ENCODE measurements at places on chromosomes 1 and 21.

GRCh38 chr1:29202584-29203340 is 21.1 kb upstream of the SRSF4 start:
- peak; percentile 76 for DNase-seq

- no peak for DNase-seq
Observed at GRCh38 chr1:161720422-161720821, 922 bp upstream of the FCRLB start.

DNA sequence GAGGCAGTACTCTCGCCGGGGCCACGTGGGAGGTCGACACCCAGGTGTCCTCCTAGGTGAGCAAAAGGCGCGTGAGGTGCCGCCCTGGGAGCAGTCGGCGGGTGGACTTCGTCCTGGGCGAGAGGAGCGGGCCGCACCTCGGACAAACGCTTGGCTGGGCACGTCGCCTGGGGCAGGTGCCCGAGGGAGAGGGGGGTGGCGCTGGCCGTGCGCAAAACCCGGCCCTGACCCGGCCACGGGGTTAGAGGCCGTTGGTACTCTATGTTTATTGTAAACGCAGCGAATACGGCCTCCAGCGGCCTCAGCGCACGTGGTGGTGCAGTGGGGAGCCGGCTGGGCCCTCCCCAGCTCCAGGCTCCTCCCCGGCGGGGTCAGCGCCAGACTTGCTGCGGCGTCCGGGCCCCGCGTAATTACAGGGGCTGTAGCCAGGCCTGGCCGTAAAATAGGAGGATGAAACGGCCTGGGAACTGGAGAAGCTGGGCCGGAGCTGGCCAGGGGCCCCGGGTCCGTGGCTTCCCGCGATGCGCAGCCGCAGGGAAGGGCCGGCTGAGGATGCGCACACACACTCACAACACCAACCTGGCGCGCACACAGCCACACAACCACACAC is 1.6 kb upstream of the EFNA1 start:
- no peak for DNase-seq

GRCh38 chr1:81699234-81699633 is 101.5 kb upstream of the ADGRL2 start:
- no peak for DNase-seq

DNA sequence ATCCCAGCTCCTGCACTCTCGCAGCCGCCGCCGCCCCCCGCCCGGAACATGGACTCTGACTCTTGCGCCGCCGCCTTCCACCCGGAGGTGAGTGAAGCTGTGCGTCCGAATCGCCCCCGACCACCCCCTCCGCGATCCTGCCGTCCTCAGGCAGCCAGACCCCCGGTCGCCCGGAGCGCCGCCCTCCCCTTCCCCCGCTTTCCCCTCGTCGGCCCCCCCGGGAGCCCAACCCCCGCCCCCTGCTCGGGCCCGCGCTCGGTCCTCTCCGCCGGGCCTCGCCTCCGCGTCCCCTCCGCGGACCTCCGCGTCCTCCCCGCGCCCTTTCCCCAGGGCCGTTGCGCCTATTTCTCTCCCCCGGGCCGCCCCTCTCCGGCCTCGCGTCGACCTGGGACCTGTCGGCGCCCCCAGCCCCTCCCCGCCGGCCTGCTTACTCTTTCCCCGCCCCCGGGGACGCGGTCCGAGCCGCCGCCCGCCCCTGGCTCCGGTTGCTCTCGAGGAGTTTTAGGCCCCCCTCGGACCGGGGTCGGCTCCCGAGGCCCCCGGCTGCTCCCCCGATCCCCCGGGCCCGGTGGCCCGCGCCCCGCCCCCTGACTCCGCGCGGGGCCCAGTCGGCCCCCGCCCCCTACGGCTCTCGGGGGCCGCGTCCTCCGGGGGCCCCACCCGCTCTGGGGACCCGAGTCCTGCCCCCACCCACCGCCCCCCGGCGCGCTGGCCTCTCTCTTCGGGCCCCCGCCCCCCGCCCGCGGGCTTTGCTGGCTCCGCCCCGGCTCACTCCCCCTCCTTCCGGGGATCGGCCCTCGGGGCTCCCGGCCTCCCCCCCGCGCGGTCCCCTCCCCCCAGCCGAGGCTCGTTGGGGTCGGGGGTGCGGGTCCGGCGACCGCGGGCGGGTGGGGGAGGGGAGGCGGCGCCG is 743 bp downstream of the PHF13 start:
- peak; percentile 89 for DNase-seq

DNA sequence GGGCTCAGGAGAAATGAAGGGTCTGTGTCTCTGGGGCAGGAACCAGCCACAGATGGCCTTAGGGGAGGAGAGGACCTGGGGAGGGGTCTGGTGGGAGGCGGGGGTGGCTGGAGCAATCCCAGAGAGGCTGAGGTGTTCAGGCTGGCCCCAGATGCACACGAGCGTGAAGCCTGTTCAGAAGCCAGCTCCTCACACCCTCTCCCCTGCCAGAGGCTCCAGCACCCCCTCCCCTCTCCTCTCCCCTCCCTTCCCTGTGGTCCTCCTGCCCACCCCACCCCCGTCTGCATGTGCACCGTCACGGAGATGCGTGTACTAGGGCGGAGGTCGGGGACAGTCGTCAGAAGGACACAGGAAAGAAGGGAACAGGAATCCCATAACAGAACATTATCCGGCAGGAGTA is 115.0 kb upstream of the COL6A1 start:
- no peak for DNase-seq

GRCh38 chr1:193472838-193473398 is 286.5 kb upstream of the B3GALT2 start:
- no peak for DNase-seq

- no peak for DNase-seq
Observed at GRCh38 chr1:79815115-79815514, 808.6 kb upstream of the ADGRL4 start.
